ENCODE measurements at places on chromosomes 3 and 15.

- DNase-seq = no peak
Measured at GRCh38 chr3:43521941-43522340, 99.9 kb downstream of the ANO10 start.

GRCh38 chr15:59255680-59256336 is 49.2 kb downstream of the LDHAL6B start:
- DNase-seq = no peak

DNA sequence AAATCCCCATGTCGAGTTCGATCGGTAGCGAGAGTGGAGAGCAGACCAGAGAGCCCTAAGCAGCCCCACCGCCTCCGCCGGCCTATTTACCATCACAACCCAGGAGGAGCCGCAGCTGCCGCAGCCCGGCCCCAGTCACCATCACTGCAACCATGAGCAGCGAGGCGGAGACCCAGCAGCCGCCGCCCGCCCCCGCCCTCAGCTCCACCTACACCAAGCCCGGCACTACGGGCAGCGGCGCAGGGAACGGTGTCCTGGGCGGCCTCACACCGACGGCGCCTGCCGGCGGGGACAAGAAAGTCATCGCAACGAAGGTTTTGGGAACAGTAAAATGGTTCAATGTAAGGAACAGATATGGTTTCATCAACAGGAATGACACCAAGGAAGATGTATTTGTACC is 89.5 kb upstream of the TPM1 start:
- no peak for DNase-seq

GRCh38 chr3:16533928-16534574 is 20.6 kb upstream of the RFTN1 start:
- DNase-seq = no peak

DNA sequence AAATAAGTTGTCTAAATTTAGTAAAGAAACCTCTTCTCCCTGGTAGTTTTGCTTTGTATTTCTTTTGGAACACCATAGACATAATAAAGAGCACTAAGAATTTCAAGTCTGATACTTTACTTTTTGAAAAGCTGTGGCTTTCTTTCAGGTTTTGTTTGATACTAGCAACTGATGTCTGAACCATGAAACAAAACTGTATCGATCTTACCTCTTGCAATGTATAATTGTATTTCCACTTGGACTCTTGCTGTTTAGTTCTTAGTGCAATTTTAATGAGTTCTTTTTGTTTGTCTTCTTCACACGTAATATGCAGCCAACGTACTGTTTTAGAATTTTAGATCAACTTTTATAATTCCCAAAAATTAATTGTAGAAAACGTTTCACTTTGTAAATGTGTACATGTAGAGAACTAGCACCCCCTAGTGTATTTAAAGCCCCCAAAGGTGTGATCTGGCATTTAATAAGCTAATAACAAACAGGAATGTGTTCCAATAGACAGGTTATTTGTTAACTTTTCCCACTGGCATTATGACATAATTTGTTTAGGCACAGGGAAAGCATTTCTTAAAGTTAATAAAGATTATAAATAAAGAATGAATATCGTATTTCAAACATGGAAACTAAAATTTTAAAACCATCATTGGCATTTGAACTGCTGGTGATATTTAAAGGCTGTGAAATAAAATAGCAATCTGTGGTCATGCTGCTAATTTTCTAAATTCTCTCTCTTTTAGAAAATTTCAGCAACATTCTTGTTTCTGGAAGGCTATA is 289.1 kb upstream of the DNAJC19 start:
- no peak for DNase-seq

GRCh38 chr3:123764647-123765046 is 119.5 kb downstream of the MYLK start:
- no peak for DNase-seq

DNA sequence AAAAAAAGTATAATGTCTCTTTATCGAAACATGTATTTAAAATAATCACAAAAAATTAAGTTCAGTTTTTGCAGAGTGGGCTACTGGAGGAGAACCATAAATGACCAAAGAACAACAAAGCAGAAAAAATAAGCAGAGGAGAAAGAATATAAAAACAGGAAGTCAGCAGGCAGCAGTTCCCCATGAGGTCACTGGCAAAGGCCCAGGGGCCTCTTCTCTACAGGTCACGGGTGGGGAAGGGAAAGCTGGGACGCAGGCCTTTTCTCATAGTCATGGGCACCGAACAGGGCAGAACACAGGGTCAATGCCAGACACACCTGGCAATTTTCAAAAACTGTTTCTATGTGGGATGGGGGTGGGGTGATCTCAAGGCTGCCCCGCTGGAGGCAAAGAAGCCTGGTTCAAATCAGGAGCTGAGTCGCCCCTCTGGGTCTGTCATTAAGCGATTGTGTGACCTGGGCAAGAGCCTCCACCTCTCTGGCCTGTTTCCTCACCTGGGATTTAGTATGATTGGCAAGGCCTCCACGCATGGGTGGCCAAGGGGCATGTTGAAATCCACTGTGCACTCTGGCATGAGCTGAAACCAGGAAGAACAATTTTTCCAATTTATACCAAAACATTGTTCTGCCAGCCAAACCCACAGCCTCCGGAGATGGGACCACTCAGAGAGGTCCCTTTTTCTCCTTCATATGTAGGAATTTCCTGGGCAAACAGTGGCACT is 43.8 kb upstream of the UACA start:
- no peak for DNase-seq

- DNase-seq = no peak
Measured at GRCh38 chr3:111691293-111691909, 96.3 kb upstream of the ZBED2 start.

GRCh38 chr3:112476346-112476745 is 22.9 kb downstream of the BTLA start:
- no peak for DNase-seq

DNA sequence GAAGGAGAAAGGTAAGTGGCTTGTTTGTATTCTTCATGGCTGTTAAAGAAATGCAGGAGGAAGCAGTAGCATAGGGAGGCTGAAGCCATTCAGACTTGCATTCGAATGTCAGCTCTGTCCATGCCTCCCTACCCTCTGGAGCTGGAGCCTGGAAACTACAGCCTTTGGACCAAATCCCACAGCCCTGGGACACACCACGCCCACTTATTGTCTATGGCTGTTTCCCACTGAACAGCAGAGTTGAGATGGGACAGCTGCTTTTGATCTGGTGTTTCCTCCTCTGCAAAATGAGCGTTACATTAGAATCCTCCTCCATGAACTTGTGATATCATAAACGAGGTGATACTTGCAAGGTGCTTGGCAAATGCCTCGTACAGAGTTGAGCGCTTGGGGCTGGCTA is 3.6 kb downstream of the FAM107A start:
- no peak for DNase-seq

GRCh38 chr15:96197721-96198120 is 132.8 kb upstream of the NR2F2 start:
- DNase-seq = no peak

- no peak for DNase-seq
Measured at GRCh38 chr15:84973492-84974460, 7.9 kb upstream of the PDE8A start.

DNA sequence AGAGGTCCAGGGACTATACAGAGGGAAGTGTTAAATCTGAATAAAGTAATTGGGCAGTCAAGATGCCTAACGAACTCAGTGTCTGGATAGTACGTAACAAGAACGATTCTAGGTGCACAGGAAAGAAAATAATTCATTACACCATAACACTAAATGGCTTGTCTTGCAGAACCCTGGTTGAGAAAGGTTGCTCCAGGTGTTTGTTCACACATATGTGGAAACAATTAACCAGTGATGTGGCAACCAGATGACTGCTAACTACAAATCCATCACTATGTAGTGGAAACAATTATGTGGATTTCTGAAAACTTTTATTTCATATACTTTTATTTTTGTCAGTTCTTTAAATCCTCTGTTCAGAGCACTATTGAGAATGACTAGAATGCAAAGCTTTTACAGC is 10.4 kb upstream of the HDC start:
- DNase-seq = no peak

- DNase-seq = no peak
Measured at GRCh38 chr3:185517387-185518130, 18.7 kb upstream of the TMEM41A start.
